Common myeloid progenitor, CD34-positive (primary cell): ENCODE measurements at places on chromosomes 13 and 19.
A peak's percentile ranks its signal among the peaks of the same experiment; 100 is the strongest.

GRCh38 chr19:33496038-33496895, 25.3 kb downstream of the PEPD start:
- DNase-seq: no peak

- no peak for DNase-seq
Measured at GRCh38 chr19:28009696-28010095, 1203.3 kb downstream of the UQCRFS1 start.

DNA sequence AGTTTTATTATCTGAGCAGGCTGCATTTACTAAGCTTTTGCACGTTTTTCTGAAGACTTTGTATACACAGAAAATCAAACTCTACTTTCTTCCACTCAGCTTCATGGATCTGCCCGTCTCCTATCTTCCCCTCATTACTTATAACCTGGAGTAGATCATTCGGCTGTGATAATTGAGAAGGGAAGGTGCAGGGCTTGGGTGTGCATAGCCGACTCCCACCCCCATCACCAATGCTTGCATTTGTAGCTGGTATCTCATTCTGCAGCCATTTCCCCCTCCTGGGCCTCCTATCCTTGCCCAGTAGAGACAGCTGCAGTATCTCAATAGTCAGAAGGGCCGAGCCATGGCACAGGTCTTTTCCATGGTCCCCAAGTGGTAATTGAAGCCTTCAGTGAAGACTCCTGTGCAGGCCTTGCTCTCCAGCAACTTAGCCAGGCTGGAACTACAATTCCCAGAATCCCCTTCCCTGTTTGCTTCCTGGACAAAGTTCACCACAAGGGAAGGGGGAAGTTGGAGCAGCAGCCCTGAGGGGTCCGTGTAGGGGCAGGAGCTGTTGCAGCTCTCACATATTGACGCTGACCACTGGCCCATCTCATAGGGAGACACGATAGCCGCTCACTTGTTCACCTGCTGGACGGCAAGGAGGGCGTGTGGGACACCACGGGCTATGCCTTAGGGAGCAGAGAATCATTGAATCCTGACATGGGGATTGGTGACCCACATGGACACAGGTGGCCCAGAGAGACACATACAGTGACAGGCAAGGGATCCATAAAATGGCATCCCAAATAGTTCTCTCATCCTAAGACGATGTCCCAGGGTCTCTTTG, 2.1 kb upstream of the SIGLEC8 start:
- DNase-seq: peak; percentile 80

- no peak for DNase-seq
Measured at GRCh38 chr19:4502282-4503131, 15.8 kb downstream of the PLIN4 start.

GRCh38 chr19:8259922-8260247, 48.3 kb downstream of the CD320 start:
- DNase-seq: no peak

GRCh38 chr19:14381689-14382474, 638 bp downstream of the ADGRE5 start:
- DNase-seq: peak; percentile 84

DNA sequence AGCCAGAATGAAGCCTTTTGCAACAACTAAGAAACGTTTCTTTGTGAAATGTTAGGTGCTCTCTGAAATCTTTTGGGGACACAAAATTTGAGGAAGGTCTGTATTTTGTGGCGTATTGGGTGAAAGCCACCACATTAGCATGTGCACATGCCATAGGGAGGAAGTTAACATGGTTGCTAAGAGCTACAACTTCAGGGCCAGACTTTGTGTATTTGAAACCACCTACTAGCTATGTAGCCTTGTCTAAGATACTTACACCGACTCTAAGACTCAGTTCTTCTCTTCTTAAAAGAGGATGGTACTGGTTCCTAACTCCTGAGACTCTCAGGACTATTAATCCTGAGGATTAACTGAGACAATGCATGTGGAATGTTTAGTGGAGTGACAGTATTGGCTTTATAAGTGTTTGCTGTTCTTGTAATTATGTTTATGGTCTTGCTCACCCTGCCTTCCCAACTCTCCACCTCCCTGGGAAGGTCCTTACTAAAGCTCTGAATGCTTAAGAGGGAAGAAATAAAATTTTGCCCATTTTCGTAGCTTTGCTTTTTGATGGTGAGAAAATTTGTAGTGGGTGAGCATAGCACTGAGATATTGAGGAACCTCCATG, 15.5 kb downstream of the SERP2 start:
- peak; percentile 86 for DNase-seq

DNA sequence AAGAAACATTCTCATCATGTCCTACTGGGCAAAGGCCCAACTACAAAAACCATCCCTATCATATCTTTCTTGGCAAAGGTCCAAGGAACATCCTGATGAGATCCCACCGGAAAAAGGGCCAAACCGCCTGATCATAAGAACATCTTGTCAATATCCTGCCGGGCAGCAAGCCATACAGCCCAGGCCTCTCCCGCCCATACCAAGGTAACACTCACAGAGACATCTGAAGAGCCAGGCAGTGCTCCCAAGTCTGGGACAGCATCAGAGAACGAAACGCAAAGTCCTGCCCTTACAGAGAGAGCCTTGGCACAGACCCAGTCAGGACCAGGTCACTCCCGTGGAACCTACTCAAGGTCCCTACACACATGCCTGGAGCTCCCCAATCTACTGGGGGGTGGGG, 18.5 kb upstream of the ZNF331 start:
- no peak for DNase-seq

DNA sequence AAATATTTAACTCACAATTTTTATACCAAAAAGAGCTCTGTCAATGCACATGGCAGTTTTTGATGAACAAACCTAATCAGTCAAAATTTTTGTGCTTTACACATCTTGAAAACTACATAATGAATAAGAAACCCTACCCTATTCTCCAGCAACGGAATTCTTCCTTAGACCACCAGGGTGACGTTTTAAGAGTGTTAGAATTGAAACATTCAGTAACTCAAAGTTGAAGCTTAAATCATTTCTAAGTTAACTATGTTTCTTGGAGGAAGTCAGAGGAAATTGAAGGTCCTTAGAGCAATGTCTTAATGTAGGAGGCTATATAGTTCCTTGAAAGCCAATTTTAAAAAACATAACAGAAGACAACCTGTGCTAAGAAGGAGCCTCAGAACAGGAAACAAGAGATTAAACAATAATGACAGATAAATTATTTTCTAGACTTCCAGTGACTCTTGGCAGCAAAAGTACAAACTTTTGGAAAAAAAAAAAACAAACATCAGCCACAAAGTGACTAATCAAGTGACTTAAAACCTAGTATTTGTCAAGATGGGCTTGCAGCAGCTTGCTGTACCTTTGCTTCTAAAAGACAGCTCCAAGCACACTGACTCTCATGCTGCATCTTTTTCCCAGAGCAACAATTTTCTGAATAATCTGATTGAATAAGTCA, 6.2 kb downstream of the SPRY2 start:
- peak; percentile 33 for DNase-seq

DNA sequence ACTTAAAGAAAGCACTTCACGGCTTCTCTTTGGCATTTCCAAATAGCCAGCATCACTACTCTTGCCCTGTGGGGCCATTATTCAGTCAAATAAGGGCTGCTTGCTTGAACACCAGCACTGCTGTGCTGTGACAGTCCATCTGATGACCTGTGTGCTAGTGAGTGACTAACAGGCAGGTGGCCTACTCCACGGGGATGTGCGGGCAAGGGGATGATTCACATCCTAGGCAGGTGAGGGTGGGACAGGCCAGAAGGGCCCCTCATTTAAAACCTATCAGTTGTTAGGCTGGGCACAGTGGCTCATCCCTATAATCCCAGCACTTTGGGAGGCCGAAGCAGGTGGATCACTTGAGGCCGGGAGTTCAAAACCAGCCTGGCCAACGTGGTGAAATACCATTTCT, 8.2 kb downstream of the CCNE1 start:
- no peak for DNase-seq

DNA sequence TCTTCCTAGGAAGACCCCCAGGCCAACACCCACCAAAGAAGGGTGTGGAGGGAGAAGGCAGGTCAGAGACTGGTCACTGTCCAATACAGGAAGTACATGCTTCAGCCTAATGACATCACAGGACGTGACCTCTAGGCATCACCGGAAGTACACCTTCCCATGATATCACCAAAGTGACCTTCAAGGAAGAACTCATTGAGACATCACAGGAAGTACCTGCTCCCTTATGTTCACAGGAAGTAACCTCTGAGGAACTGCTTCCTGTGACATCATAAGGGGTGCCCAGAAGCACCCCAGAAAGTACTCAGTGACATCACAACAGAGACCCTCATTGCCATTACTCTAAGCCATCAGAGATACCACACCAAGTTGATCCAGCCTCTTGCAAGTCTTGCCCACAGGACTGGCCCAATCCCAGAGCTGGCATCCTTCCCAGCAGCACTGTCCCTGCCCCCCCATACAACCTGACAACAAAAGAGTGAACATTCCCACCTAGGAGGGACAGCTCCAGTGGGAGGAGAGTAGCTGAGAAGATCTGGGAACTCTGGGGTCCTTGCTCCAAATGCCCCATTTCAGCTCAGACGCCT, 24.2 kb upstream of the NANOS2 start:
- DNase-seq: no peak

- peak; percentile 26 for DNase-seq
Measured at GRCh38 chr19:46192992-46193650, 36.4 kb upstream of the IGFL1 start.

GRCh38 chr13:96091164-96092117, 1.5 kb downstream of the HS6ST3 start:
- peak; percentile 12 for DNase-seq

DNA sequence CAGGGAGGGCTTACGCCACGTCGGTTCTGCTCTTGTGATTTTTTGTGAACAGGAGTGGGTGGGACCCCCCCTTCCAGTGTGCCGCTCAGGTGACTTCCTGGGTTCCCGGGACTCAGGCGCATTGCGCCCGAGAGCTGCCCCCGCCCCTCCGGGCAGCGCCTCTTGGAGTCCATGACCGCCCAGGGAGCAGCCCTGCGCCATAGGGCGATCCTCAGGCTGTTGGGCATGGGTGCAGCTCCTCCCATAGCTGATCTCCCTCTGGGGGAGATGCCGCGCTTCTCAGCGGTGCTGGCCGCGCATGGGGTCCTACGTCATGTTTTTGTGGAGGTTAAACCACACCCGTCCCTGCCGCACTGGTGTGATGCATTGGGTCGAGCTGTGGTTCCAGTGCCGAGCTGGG, 7.9 kb upstream of the TMPRSS9 start:
- DNase-seq: no peak

GRCh38 chr19:51602189-51602854, 27.9 kb downstream of the SIGLEC5 start:
- DNase-seq: no peak

DNA sequence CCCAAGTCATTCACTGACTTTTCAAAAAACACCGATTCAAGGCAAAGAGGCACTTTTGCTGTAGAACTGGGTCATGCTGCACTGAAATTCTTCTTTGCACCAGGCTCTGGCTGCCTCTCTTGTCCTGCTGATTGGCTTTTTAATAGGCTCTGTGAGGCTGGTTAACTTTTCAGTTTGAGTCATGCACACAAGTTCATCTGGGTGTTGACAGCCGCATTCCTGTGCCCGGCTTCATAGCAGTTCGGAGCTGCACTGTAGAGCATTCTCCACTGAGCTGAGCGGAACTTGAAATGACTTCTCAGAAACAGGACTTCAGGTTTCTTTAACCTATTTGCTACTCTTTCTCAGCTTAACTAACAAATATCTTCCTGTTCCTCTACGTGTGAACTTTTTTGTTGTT, 978.3 kb downstream of the UQCRFS1 start:
- no peak for DNase-seq

DNA sequence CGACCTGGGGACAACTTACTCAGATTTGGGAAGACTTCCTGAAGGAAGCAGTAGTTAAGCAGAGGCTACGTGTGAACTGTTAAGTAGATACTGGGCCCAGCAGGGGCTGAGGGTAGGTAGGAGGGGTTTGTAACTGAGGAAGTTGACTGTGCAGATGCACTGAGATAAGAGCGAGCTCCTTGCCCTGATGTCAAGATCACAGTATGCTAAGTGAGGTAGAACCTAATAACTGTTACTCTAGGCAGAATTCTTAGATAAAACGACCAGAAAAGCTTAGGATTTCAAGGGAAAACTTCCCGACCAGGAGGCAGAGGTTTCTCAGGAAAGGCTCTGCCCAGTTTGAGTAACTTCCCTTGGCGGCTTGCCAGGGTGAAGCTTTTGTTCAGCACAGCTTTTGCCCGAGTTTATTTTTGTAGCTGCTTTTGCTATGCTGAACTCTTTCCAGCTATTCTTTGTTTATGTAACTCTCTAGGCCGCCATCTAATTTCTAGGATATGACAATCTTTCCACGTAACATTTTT, 632.1 kb downstream of the DIAPH3 start:
- DNase-seq: peak; percentile 78

GRCh38 chr19:18340990-18341868, 831 bp downstream of the PGPEP1 start:
- DNase-seq: peak; percentile 73

DNA sequence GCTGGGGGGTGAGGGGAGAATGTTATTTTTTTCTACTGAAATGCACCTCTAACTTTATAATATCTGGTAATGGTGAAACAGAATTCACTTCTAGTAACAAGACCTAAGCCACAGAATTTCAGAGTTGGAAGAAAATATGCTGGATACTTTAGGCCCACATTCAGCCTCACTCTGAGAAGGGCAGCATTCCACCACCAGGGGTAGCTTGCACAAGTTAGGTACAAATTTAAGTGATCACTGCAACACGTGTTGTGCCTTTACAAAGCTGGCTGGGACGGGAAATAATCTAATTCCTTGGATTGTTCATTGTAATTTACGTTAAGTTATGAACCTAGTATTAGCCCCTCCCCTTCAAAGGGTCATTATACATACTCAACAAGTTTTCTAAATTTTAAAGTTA, 192.3 kb downstream of the RGCC start:
- DNase-seq: peak; percentile 27

GRCh38 chr13:76903544-76904162, 17.4 kb upstream of the KCTD12 start:
- peak; percentile 90 for DNase-seq

DNA sequence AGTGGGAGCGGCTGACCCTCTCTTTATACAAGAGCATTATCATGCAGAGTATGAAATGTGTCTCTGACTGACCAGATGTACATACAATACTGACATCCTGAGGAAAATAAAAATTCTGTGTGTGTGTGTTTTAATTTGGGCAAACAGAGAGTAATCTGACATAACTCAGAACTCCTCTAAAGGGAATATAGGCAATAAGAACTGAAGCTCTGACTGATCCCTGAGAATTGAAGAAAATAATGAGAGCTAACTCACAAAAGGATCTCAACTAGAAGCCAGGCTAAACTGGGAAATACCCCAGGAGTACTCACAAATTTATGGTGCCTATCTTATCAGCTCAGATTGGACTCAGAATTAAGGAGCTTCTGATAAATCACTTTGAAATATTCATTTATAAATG, 539.9 kb downstream of the OLFM4 start:
- no peak for DNase-seq
